Mammary microvascular endothelial cell (primary cell): ENCODE measurements at places on chromosomes 6 and 20. TPM values are rescaled to one million over a fixed set of nuclear protein-coding genes. Genes with fewer than 3 reads are reported as not detected.

The MCCD1 gene
- total RNA-seq, result not detected in 2 replicates

The SCGN gene
- not detected in 2 replicates for total RNA-seq

The CYP21A2 gene
- not detected in 2 replicates for total RNA-seq

The OR2H2 gene
- not detected in 2 replicates for total RNA-seq

The PPP1R3D gene
- 4.7 and 5.0 TPM in 2 replicates for total RNA-seq

The LY6G6C gene
- not detected in 2 replicates for total RNA-seq

The KCNQ5 gene
- total RNA-seq, result not detected in 2 replicates

The CDH26 gene
- total RNA-seq, result under 0.01 TPM in 1 of 2 replicates, not detected in the other

The FBXO30 gene
- 5.7 and 6.0 TPM in 2 replicates for total RNA-seq

The RHAG gene
- not detected in 2 replicates for total RNA-seq

The CYP39A1 gene
- 0.20 and 0.33 TPM in 2 replicates for total RNA-seq

The REM1 gene
- not detected in 2 replicates for total RNA-seq

The CST1 gene
- total RNA-seq, result 0.80 and 1.3 TPM in 2 replicates

The CGAS gene
- 11.6 and 13.6 TPM in 2 replicates for total RNA-seq

The BICRAL gene
- total RNA-seq, result 2.7 and 3.6 TPM in 2 replicates

The TAGAP gene
- total RNA-seq, result 0.07 TPM in 1 of 2 replicates, not detected in the other

The LAMA5 gene
- total RNA-seq, result 180 and 187 TPM in 2 replicates

The SLPI gene
- total RNA-seq, result not detected in 2 replicates

The ADGRF5 gene
- total RNA-seq, result 185 and 208 TPM in 2 replicates

The LY6G6F gene
- not detected in 2 replicates for total RNA-seq

The ESF1 gene
- total RNA-seq, result 9.2 and 10.1 TPM in 2 replicates

The OR2B6 gene
- total RNA-seq, result not detected in 2 replicates

The XKR7 gene
- total RNA-seq, result not detected in 2 replicates

The SERPINB6 gene
- 157 and 185 TPM in 2 replicates for total RNA-seq

The PRND gene
- not detected in 2 replicates for total RNA-seq

The SUN5 gene
- total RNA-seq, result not detected in 2 replicates

The CAP2 gene
- total RNA-seq, result 1.8 and 1.9 TPM in 2 replicates

The MYBL2 gene
- total RNA-seq, result 76.7 and 81.3 TPM in 2 replicates

The TBXT gene
- total RNA-seq, result not detected in 2 replicates

The PLCB4 gene
- total RNA-seq, result 0.13 and 0.25 TPM in 2 replicates

The TNF gene
- 0.20 TPM in 1 of 2 replicates, not detected in the other for total RNA-seq

The RIPOR3 gene
- not detected in 2 replicates for total RNA-seq

The ZNF334 gene
- total RNA-seq, result 0.27 and 0.54 TPM in 2 replicates

The TBC1D22B gene
- total RNA-seq, result 15.4 and 15.9 TPM in 2 replicates

The PPARD gene
- 6.4 and 7.9 TPM in 2 replicates for total RNA-seq

The OVOL2 gene
- total RNA-seq, result not detected in 2 replicates

The RBPJL gene
- not detected in 2 replicates for total RNA-seq

The TMEM244 gene
- not detected in 2 replicates for total RNA-seq

The ARMC2 gene
- total RNA-seq, result 0.27 and 0.74 TPM in 2 replicates

The CGA gene
- total RNA-seq, result not detected in 2 replicates

The MEI4 gene
- total RNA-seq, result not detected in 2 replicates

The CTAGE9 gene
- not detected in 2 replicates for total RNA-seq

The GHRH gene
- not detected in 2 replicates for total RNA-seq

The KCNK16 gene
- not detected in 2 replicates for total RNA-seq

The SLC18B1 gene
- total RNA-seq, result 10.7 and 14.2 TPM in 2 replicates
